ENCODE measurements at places on chromosomes 12 and 14.

DNA sequence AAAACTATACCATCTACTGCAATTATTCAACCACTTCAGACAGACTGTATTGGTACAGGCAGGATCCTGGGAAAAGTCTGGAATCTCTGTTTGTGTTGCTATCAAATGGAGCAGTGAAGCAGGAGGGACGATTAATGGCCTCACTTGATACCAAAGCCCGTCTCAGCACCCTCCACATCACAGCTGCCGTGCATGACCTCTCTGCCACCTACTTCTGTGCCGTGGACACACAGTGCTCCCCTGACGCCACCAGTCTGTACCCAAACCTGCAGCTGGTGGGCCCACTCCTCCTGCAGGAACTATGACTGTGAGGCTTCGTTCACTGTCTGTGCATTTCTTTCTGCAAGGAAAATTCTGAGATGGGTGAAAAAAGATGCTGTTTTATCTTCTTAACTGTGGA is 284.7 kb downstream of the DAD1 start:
- DNase-seq: no peak

GRCh38 chr14:96705422-96706092 is 91.6 kb upstream of the VRK1 start:
- no peak for DNase-seq

- no peak for DNase-seq
Measured at GRCh38 chr12:93191956-93192355, 185.8 kb upstream of the NUDT4 start.

DNA sequence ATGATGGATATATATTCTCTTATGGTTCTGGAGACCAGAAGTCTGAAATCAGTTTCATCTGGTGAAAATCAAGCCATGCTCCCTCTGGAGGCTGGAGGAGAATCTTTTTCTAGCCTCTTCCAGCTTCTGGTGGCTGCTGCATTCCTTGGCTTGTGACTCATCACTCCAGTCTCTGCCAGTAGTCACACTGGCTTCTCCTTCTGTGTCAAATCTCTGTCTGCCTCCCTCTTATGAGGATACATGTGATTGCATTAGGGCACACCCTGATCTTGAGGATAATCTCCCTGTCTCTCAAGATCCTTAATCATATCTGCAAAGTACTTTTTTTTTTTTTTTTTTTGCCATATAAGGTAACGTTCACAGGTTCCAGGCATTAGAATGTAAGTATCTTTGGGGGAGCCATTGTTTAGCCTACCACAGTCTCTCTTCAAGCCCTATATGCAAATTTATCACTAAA is 17.7 kb downstream of the DNAL1 start:
- no peak for DNase-seq

Measured in esophagus squamous epithelium (tissue), 5 donors.